Fibroblast of mammary gland (primary cell): ENCODE measurements at places on chromosomes 6 and 20.

GRCh38 chr6:33142501-33143070, 49.7 kb downstream of the COL11A2 start:
- DNase-seq = no peak

- DNase-seq = peak; percentile 34
Observed at GRCh38 chr6:88952065-88952704, 11.2 kb downstream of the RNGTT start.

GRCh38 chr6:91743756-91744155, 1156.9 kb upstream of the MAP3K7 start:
- DNase-seq = no peak

- DNase-seq = no peak
Observed at GRCh38 chr20:7459083-7459482, 481.2 kb downstream of the HAO1 start.

GRCh38 chr6:152669895-152670294, 27.8 kb upstream of the MYCT1 start:
- DNase-seq = peak; percentile 51

DNA sequence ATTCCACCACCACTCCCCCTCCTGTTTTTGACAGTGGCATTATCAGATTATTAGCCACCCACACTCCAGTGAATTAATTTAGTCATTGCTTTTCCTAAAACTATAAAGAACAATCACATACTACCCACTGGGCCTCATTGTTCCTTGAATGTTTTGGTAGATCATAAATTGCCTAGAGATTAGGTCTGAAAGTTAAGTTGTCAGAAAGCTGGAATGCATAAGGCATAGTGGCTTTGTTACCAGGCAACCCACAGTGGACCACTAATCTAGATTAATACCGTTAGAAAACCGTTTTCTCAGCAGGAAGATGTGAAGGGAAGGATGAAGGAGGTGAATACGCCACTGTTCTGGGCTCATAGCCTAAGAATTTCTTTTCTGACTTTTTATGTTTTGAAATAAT, 75.6 kb downstream of the SAMD3 start:
- DNase-seq = no peak

DNA sequence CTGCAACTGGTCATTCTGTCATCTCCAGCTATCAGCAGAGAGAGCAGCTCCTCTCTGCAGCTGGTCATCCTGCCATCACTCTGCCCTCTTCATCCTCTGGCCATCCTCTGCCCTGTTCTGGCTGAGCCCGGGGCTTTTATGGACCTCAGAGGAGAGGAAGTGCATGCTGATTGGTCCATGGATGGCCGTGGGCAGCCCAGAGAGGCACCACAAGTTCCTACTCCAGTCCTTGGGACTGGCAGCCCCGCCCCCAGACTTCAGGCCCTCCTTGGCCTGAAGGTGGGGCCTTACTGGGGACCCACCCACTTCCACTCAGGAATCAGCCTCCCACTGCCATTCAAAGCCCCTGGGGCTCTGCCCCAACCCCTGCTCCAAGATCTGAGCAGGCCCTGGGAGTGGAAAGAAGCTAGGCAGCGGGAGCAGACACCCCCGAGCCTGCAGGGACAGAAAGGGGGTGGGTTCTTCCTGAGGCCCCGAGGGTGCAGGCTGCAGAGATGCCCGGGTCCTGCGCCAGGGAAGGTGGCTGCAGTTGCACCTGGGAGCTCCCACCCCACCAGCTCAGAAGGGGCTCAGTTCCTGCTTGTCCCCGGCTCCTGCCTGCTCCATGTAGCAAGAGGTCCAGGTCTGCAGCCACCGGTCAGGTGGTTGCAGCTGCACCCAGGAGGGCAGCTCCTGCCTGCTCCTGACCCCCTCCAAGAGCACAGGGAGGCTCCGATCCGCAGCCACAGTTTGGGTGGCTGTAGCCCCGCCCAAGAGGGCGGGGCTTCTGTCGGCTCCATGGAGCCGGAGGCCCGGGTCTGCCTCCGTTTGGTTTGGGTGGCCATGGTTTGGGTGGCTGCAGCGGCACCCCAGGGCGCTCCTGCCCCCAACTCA, 34.1 kb upstream of the HMGA1 start:
- DNase-seq = no peak
